ENCODE measurements at places on chromosomes 1 and 21.

- no peak for DNase-seq
Measured at GRCh38 chr1:56360021-56360420, 219.3 kb downstream of the PLPP3 start.

GRCh38 chr1:65503427-65503826 is 83.0 kb downstream of the LEPR start:
- DNase-seq: no peak

- DNase-seq: no peak
Measured at GRCh38 chr1:183841550-183841949, 36.6 kb downstream of the RGL1 start.

DNA sequence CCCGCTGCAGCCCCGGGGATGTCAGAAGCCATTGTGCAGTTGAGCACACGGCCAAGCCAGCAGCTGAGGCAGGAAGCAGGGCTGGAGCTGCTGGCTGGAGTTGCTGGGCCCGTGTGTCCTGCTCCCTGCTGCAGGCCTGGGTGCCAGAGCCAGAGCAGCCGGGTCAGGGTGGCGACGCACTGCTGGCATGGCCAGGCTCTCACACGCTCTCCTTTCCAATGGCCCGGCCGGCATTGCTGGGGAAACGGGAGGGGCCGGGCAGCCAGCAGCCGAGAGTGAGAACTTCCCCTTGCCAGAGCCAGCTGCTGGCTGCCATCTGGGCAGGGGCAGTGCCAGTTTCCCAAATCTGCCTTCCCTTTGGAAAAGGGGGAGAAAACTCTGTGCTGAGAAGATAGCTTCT is 82.4 kb upstream of the PROX1 start:
- DNase-seq: no peak

DNA sequence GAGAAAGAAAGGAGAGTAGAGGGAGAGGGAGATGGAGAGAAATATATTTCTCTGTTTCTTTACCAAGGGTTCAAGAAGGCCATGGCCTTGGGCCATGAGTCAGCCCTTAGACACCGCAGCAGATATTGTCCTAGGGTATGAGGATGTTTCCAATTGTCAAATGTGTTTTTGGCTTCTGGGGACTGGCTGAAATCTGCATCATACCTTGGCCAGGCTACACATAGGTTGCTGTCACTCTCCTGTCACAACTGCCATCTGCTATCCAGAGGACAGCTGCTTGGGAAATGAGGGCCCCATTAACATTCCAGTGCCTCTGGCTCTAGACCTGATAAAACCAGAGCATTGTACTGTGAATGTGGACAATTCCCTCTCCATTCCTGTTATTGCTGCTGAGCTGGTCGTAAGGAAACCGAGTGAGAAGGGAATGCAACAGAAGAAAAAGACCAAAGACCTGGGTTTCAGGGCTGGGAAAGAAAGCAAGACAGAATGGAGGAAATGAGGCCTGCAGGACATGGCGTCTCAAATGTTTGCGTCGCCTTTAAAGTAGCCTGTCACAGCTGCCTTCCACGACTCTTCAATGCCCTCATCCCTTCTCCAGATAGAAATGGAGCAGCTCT is 8.8 kb upstream of the PIGC start:
- DNase-seq: no peak

DNA sequence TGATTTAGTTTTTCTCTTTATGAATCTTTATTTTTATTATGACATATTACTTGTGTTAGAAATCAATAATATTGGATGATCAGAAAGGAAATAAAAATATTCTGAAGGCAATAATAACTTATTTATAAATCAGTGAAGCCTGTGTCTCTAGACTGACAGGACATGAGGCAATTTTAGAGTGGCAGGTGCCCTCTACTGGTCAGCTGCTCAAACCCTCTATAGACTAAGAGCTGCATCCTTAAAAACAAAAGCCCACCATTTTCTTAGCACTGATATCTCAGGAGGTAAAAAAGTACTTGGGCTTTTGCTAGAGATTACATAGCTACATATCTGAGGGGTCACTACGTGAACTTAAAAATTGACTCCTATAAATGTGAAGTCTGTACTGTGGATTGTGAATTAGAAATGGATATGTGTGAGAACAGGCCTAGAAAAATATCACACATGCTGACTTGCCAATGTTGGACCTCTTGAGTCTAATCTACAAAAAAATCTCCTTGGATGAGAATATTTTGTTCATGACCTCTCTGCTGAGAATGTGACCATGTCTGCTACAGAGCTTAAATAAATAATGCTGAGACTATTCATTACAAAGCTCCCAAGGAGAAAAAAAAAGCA is 597.9 kb upstream of the ADAMTS5 start:
- no peak for DNase-seq

- no peak for DNase-seq
Measured at GRCh38 chr21:36624105-36624504, 74.8 kb upstream of the SIM2 start.

GRCh38 chr1:229454056-229454455 is 20.2 kb upstream of the ACTA1 start:
- no peak for DNase-seq

- no peak for DNase-seq
Measured at GRCh38 chr21:17732306-17732705, 86.8 kb downstream of the C21orf91 start.

Measured in T1000 (cell line).